ENCODE measurements at places on chromosomes 2 and 18. TPM values are rescaled to one million over a fixed set of nuclear protein-coding genes. Genes with fewer than 3 reads are reported as not detected.

The ADD2 gene
- 15.4 TPM for total RNA-seq

The DCC gene
- total RNA-seq: not detected

The SLC38A11 gene
- total RNA-seq: 2.6 TPM

The OTX1 gene
- not detected for total RNA-seq

The ZNF521 gene
- total RNA-seq: 0.16 TPM

The HTR2B gene
- not detected for total RNA-seq

The ONECUT2 gene
- total RNA-seq: not detected

The CREG2 gene
- total RNA-seq: not detected

The CRYGC gene
- not detected for total RNA-seq

The CYP1B1 gene
- 1.2 TPM for total RNA-seq

The TFCP2L1 gene
- 0.05 TPM for total RNA-seq

The DSG2 gene
- total RNA-seq: not detected

The PRKAG3 gene
- total RNA-seq: not detected

The TSPYL6 gene
- not detected for total RNA-seq

The FKBP7 gene
- 0.44 TPM for total RNA-seq

The SNED1 gene
- total RNA-seq: 44.7 TPM

The CHRND gene
- total RNA-seq: not detected

The KLHL41 gene
- 0.27 TPM for total RNA-seq

The CKAP2L gene
- 1.2 TPM for total RNA-seq

The MPP4 gene
- not detected for total RNA-seq

The ANKRD53 gene
- total RNA-seq: 0.71 TPM

The PDE11A gene
- total RNA-seq: not detected

The REG3A gene
- not detected for total RNA-seq

The MAL gene
- total RNA-seq: not detected

The SDC1 gene
- total RNA-seq: not detected

The ABCB11 gene
- not detected for total RNA-seq

The TNFAIP6 gene
- total RNA-seq: 0.29 TPM

The DSC1 gene
- not detected for total RNA-seq

The SERPINB13 gene
- not detected for total RNA-seq

The TNFRSF11A gene
- total RNA-seq: 0.07 TPM

The KIF5C gene
- total RNA-seq: 2.6 TPM

The LYG1 gene
- 1.9 TPM for total RNA-seq

The GPR155 gene
- total RNA-seq: 2.8 TPM

The FRZB gene
- total RNA-seq: not detected

The MBD1 gene
- total RNA-seq: 117 TPM

The LOXHD1 gene
- total RNA-seq: not detected

The C2orf66 gene
- not detected for total RNA-seq

The PTPRN gene
- total RNA-seq: not detected

The MC2R gene
- not detected for total RNA-seq

The GDF7 gene
- total RNA-seq: 5.9 TPM

Measured in activated B cell treated with CpG ODN at 0.5 μM for 24 hours (primary cell).